ENCODE measurements at places on chromosomes 16 and 17.

- no peak for DNase-seq
Measured at GRCh38 chr16:16007743-16008111, 58.3 kb downstream of the ABCC1 start.

DNA sequence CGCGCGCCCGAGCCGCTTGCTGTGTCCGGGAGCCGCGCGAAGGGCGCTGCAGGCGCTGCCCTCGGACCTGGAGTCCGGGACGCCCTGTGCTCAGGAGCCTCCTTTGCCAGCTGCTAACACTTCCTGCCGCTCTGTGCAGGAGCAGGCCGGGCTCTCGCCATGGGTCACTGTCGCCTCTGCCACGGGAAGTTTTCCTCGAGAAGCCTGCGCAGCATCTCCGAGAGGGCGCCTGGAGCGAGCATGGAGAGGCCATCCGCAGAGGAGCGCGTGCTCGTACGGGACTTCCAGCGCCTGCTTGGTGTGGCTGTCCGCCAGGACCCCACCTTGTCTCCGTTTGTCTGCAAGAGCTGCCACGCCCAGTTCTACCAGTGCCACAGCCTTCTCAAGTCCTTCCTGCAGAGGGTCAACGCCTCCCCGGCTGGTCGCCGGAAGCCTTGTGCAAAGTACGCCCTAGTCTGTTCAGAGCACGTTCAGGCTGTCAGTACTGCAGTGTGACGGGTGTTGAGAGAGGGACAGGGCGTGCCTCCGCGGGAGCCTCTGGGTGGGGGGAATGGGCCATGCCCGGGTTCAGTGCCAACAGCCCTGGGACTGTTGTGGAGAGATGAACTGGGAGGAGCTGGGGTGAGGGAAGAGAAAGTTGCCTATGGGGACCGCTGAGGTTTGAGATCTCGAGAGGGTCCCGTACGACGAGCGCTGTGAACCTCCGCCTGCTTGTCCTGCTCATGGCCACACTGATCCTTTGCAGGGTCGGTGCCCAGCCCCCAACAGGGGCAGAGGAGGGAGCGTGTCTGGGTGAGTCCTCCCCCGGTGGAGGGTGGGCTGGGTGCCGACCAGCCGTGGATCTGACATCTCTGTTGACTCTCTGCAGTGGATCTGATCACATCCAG, 1.3 kb downstream of the ZNF276 start:
- DNase-seq, result peak; percentile 52

DNA sequence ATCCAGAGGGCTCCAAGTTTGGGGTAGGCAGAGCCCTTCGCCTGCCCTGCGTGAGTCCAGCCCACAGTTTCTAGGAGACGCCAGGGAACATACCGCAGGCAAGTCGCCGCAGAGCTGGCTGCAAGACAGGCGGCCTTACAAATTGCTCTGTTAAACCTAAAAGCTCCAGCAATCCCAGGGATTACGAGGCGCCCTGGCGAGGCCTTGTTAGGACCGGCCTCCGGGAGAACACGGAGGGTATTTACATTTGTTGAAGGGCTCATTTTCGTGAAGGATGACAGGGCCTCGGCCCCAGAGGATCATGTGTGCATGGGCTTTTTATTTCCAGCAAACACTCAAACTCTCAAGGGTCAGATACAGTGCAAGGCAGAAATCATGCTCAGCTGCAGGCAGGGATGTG, 77.6 kb upstream of the FOXF1 start:
- DNase-seq, result no peak

DNA sequence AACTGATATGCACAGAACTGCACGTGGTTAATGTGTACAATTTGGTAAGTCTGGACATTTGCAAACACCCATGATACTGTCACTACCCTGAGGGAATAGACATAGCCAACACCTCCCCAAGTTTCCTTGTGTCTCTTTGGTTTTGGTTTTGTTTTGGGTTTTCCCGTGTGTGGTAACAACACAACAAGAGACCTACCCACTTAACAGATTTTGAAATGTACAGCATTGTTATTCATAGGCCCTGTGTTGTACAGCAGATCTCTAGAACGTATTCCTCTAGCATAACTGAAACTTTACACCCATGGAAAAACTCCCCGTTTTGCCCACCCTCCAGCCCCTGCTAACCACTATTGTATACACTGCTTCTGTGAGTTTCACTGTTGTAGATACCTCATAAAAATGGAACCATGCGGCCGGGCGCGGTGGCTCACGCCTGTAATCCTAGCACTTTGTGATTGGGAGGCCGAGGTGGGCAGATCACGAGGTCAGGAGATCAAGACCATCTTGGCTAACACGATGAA, 76.3 kb upstream of the TBC1D3K start:
- no peak for DNase-seq

- DNase-seq, result no peak
Measured at GRCh38 chr17:7702776-7703175, 2.2 kb upstream of the EFNB3 start.

DNA sequence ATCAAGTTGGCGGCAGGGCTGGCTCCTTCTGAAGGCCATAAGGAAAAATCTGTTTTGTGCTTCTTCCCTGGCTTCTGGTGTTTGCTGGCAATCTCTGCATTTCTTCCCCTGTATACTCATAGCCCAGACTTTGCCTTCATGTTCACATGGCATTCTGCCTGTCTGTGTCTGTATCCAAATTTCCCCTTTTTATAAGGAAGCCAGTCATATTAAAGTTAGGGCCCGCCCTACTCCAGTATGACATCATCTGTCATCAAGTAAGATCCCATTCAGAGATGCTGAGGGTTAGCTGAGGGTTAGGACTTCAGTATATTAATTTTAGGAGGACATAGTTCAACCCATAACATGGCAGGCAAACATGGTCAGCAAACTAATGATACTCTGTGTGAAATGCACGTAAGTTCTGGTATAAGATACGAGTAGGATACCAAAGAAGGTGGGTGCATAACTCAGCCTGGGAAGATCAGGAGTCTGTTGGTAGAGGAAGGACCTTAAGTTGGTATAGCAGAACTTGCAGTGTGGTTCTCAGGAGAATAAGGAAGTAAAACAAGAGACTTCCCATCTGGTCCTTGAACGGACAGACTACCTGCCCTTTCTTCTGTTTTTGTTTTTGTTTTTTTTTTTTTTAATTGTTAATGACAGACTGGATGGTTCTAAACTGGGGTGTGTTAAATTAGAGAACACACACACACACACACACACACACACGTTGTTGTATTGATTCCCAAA, 13.9 kb downstream of the MAP2K6 start:
- DNase-seq, result no peak

DNA sequence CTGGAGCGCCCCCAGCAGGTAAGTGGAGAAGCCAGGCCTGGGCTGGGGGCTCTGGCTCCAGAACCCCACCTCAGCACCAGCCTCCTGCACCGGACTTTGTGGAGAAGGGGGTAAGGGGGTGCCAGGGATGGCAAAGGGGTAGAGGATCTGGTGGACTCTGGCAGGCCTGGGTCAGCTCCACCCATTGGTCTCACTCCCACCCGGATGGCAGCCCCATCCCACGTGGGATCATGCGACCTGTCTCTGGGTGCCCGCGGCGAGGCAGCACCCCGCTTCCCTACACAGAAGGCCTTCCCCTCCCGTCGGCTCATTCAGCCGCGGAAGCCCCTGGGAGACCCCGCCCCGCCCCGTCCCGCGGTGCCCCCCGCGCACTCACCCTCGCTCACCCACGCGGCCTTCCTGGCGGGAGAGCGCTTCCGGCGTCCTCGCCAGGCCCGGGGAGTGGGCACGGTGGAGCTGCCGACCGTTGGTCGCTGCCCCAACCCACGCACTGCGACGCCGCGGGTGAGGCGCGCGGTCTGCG, 498 bp upstream of the PLEKHG4 start:
- DNase-seq, result no peak

DNA sequence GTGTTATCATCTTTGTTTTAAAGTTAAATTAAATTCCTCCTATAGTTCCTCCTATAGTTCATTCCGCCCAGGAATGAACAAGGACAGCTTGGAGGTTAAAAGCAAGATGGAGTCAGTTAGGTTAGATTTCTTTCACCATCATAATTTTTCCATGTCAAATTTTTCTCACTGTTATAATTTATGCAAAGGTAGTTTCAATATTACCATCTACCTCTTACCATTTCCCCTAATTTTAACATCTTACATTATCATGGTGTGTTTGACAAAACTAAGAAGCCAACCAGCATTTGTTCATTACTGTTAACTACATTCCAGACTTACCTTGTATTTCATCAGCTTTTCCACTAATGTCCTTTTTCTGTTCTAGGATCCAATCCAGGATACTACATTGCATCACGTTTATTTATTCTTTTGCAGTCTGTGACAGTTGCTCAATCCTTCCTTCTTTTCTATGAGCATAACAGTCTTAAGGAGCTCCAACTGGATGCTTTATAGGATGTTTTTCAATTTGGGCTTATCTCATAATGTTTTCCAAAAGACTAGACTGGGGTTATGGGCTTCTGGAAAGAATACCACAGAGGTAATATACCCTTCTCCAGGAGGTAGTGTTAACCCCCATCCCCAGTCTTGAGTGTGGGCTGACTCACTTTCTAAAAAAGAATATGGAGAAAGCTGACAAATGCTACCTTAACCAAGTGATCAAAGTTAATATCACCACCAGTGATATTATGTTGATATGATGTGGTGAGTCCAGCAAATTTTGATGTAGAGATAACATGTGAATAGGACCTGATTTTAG, 158.5 kb downstream of the PPM1E start:
- DNase-seq, result no peak

DNA sequence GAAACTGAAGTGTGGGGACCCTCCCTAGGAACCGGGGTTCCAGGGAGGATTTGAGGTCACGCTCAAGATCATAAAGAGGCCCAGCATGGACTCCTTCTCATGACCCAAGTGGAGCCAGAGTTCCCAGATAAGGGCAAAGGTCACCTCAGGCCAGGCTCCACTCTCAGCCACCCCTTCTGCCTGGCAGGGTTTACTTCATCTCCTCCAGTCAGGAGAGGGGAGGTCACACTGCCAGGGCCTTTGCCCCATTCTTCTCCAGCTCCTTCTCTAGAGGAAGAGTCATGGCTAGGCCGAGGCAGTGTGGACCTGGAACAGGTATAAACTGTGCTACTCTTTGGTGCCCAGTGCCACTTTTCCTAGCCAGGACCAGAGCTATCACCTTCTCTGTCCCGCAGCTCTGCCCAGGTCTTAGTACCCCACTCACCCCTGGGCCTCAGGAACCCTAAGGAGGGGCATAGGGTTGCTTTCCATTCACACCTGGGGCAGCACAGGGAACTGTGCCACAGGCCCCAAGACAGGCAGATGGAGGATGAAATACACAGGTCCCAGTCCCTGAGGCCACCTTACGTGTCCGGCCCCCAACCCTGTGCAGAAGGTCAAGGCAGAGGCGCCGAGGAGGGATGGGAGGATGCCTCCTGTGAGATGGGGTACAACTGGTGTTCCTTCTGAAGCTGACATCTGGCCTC, 879 bp upstream of the ACSF2 start:
- no peak for DNase-seq

DNA sequence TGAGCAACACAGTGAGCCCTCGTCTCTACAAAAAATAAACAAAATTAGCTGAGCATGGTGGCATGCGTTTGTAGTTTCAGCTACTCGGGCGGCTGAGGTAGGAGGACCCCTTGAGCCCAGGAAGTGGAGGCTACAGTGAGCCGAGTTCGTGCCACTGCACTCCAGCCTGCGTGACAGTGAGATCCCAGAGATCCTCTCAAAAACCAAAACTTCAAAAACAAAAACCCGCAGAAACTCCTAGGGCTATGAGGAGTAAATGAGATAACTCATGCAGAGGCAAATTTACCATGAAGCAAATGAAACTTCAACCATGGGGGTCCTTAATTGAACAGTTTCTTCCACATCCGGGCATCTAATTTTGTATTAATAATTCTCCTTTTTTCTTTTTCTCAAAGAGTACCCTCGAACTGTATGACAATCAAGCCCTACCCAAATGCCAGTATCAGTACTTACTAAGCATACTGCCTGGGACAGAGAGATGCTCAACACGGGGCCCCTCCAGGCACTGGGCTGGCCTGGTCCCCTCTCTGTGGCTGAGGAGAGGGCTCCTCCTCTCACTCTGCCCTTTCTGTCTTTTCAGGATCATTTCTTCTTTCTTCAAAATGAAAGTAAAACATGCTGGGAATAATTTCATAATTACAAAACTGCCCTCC, 789 bp upstream of the PIPOX start:
- DNase-seq, result no peak

DNA sequence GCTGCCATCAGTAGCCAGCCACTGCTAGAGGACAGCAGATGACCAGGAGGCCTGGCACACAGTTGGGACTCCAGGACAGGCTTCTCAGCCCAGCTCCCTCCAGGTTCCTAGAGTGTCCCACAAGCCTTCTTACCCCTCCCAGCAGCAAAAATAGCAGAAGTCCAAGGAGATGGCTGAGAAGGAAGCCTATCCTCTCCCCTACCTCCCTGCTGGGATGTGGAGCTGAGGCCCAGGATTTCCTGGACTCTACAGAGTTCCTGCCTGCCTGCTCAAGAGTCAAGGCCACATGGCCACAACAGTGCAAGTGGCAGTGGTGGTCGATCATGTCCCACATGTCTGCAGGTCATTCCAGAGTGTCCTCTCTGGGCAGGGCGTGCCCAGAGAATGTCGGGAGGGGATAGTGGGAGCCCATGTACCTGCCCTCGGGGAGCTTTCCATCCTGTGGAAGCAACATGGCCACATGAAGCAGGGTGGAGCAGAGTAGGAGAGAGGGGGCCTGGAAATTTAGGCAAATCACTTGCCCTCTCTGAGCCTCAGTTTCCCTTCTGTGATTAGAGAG, 7.7 kb upstream of the HROB start:
- no peak for DNase-seq

GRCh38 chr16:84324434-84325262, 30.0 kb downstream of the WFDC1 start:
- no peak for DNase-seq

- DNase-seq, result no peak
Measured at GRCh38 chr17:4728124-4728523, 3.1 kb upstream of the MED11 start.

GRCh38 chr16:82182266-82183003, 12.4 kb upstream of the MPHOSPH6 start:
- no peak for DNase-seq

GRCh38 chr17:28950017-28950751, 1.1 kb downstream of the PHF12 start:
- DNase-seq, result peak; percentile 45

DNA sequence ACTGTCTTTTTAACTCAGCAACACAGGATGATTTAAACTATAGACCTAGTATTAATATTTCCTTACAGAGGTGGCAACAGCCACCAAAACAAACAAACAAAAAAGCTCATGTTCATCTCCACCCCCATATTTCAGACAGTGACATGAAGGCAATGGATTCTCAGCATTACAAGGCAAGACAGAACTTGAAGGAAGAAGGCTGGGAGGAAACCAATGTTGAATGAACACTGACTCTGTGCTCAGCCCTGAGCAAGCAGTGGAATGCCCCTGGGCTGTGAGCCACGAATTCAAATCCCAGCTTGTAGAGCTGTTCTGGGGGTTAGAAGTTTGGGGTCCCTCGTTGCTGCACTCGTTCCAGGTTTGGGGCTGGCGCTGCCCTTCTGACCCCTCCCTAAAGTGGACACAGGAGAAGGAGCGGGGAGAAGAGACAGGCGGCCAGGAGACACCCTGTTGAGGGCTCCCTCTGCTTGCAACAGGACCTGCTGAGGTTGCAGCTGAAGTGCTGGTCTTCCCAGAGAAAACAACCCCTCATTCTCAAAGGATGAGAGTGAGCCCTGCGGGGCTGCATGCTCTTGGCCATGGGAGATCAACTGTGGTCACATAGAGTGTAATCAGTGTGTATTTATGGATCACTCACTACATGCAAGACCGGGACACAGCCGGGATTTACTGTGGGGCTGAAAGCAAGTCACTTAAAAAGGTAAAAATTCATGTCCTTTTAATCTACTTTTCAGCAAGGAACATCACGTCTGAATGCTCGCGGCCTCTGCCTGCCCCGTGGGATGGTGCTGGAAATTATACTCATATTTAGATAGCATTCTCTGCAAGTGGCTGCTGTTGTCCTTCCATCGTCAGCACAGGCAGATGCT, 34.3 kb downstream of the MYH3 start:
- DNase-seq, result no peak
